Right hindlimb (tissue), 1 donor: ENCODE measurements at places on chromosomes 11 and 22.

- no peak for DNase-seq
Measured at GRCh38 chr11:4048340-4048739, 46.3 kb upstream of the RRM1 start.

DNA sequence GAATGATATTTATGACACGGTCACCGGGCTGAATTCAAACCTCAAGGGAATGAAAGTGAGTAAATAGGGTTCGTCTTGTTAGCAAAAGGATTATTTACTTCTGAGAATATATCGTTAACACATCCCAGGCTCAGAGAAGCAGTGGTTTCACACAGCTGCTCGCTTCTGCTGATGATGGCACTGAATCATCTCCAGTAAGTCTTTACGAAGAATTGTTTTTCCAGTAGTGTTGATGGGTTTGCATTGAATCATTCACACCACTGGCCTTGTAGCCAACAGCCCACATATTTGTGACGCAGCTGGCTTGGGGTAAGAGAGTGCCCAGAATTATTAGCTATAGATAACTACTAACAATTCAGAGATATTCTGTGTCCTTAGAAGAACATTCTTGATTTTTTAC is 236.3 kb downstream of the CADM1 start:
- DNase-seq: no peak

DNA sequence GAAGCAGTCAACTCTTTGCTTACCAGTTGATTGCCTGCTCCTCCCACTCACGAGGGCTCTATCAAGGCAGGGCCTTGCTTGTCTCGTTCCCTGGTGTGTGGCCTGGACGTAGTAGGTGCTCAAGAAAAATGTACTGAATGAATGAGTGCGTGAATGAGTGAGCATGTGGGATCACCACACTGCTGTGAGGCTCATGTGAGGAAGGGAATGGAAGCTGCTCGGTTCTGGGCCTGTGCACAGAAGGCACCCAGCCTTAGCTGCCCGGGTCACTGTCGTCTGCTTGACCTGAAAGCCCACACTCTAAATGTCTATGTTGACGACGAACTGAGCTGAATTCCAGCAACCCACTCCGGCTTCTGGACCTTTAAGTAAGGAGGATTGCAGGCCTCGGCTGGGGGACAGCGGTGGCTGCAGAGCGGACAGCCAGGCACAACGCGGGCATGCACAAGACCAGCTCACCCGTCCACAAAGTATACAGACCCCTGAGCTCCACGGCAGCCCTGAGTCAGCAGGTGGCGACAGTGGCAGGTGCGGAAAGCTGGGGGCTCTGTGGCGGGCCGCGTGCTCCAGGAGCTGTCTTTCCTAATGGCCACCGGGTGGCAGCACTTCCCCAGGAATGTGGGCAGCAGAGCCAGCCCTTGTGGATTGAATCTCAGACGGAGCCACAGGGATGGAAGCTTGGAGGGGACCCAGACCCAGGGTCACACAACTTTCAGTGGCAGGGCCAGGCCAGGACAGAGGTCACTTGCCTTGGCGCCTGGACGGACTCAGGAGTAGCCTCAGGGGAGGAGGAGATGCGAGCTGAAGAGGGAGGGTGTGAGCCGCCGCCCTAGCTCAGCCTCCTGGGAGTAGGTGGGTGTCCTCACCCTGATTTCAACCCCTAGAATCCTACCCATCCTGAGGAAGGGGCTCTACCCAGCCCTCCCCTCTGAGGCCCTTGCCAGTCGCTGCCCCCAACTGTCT is 5.0 kb upstream of the PICK1 start:
- DNase-seq: peak; percentile 85

DNA sequence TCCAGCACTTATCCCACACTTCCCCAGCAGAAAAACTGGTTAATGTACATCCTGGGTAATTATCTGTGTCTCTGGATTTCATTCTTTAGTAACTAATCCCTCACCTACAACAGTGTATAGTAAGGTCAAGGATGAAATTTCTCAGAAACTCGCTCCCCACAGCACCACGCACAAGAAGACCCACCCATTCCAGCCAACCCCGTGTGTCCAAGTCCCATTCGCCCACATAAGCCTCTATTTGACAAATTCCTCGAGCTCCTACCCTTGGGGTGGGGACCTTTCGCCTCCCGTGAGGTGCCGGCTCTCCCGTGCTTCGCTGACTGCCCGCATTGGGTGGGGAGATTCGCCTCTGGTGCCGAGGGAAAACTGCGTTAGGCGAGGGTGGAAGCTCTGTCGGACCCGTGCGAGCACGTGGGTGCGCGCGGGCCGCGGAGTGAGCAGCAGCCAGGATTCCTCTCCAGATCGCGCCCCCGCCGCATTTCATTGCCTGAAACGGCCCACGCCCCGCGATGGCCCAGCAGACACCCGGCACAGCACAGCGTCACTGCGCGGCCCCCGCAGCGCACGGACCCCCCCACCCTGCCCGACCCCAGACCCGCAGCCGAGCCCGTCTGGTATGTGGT is 866 bp downstream of the EXPH5 start:
- DNase-seq: peak; percentile 35

- DNase-seq: no peak
Measured at GRCh38 chr22:19848298-19849224, 6.1 kb downstream of the GNB1L start.
